ENCODE measurements at places on chromosomes 1 and 21. TPM values are rescaled to one million over a fixed set of nuclear protein-coding genes. Genes with fewer than 3 reads are reported as not detected.

- H3K4me1 ChIP-seq: no peaks in the 10 kb centered on the region
- no peak overlapping the region for H3K4me3 ChIP-seq
- no peaks in the 10 kb centered on the region for H3K27me3 ChIP-seq
- no peak overlapping the region for H3K27ac ChIP-seq
- no peak for DNase-seq
Observed at GRCh38 chr1:180974236-180974635, 48.4 kb downstream of the STX6 start.

GRCh38 chr1:22196041-22196440 is 53.1 kb upstream of the WNT4 start:
- H3K27me3 ChIP-seq: no peaks in the 10 kb centered on the region
- no peak for DNase-seq
- no peaks in the 10 kb centered on the region for H3K4me1 ChIP-seq
- H3K36me3 ChIP-seq: no peaks in the 10 kb centered on the region

DNA sequence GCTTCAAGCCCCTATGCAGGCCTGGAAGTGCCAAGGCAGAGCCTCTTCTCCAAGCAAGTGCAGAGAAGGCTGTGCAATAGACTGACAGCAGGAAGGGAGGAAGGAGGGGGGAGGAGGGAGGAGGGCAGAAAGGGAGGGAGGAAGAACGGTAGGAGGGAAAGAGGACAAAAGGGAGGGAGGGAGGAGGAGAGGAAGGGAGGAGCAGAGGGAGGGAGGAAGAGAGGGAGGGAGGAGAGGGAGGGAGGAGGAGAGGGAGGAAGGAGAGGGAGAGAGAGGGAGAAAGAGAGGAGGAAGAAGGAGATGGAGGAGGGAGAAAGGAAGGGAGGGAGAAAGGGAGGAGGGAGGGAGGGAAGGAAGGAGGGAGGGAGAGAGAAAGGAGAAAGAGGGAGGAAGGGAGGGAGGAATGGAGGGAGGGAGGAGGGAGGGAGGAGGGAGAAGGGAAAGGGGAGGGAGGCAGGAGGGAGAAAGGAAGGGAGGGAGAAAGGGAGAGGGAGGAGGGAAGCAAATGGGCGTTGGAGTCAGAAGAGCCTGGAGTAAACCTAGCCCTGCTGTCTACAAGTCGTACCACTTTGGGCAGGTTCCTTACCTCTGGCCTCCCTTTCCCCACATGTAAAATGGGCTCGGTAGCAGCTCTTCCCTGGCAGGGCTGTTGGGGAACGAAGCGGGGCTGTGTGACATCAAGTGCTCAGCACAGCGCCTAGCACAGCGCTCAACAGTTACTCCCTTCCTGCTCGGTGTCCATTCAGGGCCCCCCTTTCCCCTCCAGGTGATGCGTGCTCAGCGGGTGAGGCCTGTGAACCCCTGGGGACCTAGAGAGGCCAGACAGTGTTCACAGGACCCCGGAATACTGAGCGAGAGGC is 244.6 kb downstream of the NPHP4 start:
- H3K4me1 ChIP-seq: no peaks in the 10 kb centered on the region
- no peaks in the 10 kb centered on the region for H3K27me3 ChIP-seq
- no peak for DNase-seq
- no peak overlapping the region for H3K4me3 ChIP-seq
- no peaks in the 10 kb centered on the region for H3K36me3 ChIP-seq
- H3K27ac ChIP-seq: no peak overlapping the region

- H3K4me1 ChIP-seq: no peaks in the 10 kb centered on the region
- no peak within 1 kb of the TSS for H3K4me3 ChIP-seq
- no peaks in the 10 kb centered on the region for H3K36me3 ChIP-seq
- DNase-seq: no peak
Observed at GRCh38 chr1:22001409-22001808, at the start of gene CELA3A. CELA3A (plus strand) TSS chr1:22001657; CDS start chr1:22001675, 18 bp downstream.

GRCh38 chr1:112386731-112387346 is 9.2 kb upstream of the CTTNBP2NL start:
- H3K27me3 ChIP-seq: no peaks in the 10 kb centered on the region
- H3K36me3 ChIP-seq: no peaks in the 10 kb centered on the region
- DNase-seq: no peak

- H3K36me3 ChIP-seq: no peaks in the 10 kb centered on the region
- no peak for DNase-seq
- no peaks in the 10 kb centered on the region for H3K27me3 ChIP-seq
- H3K27ac ChIP-seq: no peak overlapping the region
Observed at GRCh38 chr1:176058686-176059085, 148.4 kb downstream of the COP1 start.

DNA sequence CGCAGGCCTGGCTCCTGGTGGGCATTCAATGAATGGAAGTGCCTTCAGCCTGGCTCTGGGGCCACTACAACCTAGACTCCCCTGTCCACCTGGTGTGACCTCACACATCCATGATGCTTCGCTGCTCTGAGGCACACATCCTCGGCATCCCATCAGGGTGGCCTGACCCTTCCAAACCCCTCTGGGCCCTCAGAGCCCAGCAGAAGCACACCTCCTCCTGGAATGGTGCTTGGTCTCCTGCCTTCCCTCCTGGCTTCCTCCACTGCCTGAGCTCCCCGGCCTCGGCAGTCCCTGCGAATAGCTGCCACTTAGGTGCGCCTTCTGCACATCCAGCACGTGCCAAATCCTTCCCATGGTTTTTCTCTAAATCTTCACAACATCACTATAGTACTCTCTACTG is 133.8 kb downstream of the GLIS1 start:
- DNase-seq: no peak
- H3K27ac ChIP-seq: no peak overlapping the region
- no peaks in the 10 kb centered on the region for H3K36me3 ChIP-seq
- H3K4me1 ChIP-seq: 0 out of 2 replicates have a peak, but pooled peaks cover 5% of the 10 kb centered on the region
- H3K27me3 ChIP-seq: no peaks in the 10 kb centered on the region

DNA sequence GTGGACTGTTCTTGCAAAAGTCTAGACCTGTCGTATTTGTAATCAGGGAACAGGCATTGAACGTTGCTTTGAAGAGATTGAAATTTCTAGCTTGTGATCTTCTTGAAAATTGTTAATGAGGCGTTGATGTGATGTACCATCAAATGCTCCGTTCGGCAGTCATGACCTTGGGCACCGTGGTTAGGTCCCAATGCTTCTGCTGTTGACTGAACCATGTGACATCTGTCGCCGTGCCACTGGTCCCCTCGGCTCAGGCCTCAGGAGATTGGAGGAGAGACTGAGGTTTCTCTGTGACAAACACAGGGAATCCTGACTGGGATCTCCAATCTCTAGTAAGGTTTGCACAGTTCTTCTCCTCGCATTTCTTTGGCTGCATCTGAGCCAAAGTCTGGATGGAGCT is 18.1 kb upstream of the KCNAB2 start:
- no peaks in the 10 kb centered on the region for H3K27me3 ChIP-seq
- no peaks in the 10 kb centered on the region for H3K4me1 ChIP-seq
- DNase-seq: no peak
- no peak overlapping the region for H3K27ac ChIP-seq
- H3K4me3 ChIP-seq: no peak overlapping the region
- no peaks in the 10 kb centered on the region for H3K36me3 ChIP-seq

GRCh38 chr21:41445465-41445862 is 19.4 kb downstream of the MX1 start:
- no peak overlapping the region for H3K4me3 ChIP-seq
- H3K27ac ChIP-seq: no peak overlapping the region
- H3K36me3 ChIP-seq: no peaks in the 10 kb centered on the region
- no peaks in the 10 kb centered on the region for H3K27me3 ChIP-seq
- no peaks in the 10 kb centered on the region for H3K4me1 ChIP-seq
- no peak for DNase-seq

DNA sequence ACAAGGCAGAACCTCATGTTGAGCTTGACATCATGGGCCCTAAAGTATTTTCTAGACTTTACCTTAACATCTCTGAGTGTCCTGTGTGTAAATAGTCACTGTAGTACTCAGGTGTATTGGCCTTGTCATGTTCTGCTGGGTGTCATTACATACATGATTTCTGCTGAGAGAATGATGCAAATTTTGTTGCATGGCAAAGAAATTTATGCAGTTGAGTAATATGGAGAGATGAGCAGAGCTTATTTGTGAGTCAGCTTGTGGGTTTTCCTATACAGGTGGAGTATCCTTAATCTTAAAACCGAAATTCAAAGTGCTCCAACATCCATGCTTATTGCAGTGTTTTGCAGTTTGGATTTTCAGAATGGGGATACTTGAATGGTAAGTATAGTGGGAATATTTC is 36.6 kb downstream of the RGL1 start:
- no peak for DNase-seq
- H3K4me1 ChIP-seq: no peaks in the 10 kb centered on the region

DNA sequence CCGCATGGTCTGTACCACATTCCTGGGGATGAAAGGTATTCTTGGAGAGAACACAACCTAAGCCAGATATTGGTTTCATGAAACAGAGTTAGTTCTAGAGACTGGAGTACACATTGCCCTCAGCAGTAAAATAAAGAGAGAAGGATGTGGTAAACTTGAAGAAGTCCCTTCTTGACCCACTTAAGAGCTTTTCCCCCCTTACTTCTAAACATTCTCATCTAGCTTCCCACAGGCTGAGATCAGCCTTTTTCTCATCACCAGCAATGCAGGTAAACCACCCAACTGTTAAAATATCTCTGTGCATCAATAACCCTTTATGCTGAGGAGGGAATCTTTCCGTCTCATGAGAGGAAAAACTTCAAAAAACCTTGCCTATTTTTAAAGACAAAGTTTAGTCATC is 62.6 kb downstream of the SUSD4 start:
- H3K4me3 ChIP-seq: no peak overlapping the region
- H3K36me3 ChIP-seq: no peaks in the 10 kb centered on the region
- no peak for DNase-seq
- no peak overlapping the region for H3K27ac ChIP-seq
- no peaks in the 10 kb centered on the region for H3K4me1 ChIP-seq

- H3K27me3 ChIP-seq: no peaks in the 10 kb centered on the region
- 0 out of 2 replicates have a peak overlapping the region, but pooled peaks have one; percentile 17 for H3K27ac ChIP-seq
- DNase-seq: no peak
Observed at GRCh38 chr1:225771661-225772322, 5.8 kb upstream of the SRP9 start.

- peak; percentile 83 for DNase-seq
- no peaks in the 10 kb centered on the region for H3K4me1 ChIP-seq
- H3K4me3 ChIP-seq: no peak overlapping the region
- H3K27ac ChIP-seq: no peak overlapping the region
- H3K36me3 ChIP-seq: no peaks in the 10 kb centered on the region
Observed at GRCh38 chr1:175757381-175758015, 14.1 kb upstream of the TNR start.

DNA sequence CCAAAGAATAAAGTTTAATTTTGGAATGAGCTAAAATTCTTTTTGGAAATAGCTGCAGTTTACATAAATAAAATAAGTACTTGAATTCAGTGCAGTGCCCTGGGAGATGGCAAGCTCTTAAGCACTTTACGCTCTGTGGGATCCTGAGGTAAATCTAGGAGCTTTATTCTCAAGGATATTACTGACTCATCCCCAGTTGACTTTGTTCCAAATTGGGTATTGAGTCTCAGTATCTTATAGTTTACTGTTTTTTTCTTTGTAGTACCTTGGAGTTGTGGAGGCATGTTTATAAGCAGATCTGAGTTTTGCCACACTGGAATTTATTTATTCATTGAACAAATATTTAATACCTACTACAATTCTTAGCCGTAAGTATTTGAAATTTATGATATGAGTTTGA is 27.4 kb upstream of the HRNR start:
- H3K27ac ChIP-seq: no peak overlapping the region
- H3K4me1 ChIP-seq: no peaks in the 10 kb centered on the region
- DNase-seq: no peak
- H3K27me3 ChIP-seq: no peaks in the 10 kb centered on the region

GRCh38 chr1:44012941-44013609 is 18.2 kb downstream of the SLC6A9 start:
- H3K36me3 ChIP-seq: no peaks in the 10 kb centered on the region
- no peak overlapping the region for H3K4me3 ChIP-seq
- no peak for DNase-seq
- no peaks in the 10 kb centered on the region for H3K27me3 ChIP-seq
- no peak overlapping the region for H3K27ac ChIP-seq

DNA sequence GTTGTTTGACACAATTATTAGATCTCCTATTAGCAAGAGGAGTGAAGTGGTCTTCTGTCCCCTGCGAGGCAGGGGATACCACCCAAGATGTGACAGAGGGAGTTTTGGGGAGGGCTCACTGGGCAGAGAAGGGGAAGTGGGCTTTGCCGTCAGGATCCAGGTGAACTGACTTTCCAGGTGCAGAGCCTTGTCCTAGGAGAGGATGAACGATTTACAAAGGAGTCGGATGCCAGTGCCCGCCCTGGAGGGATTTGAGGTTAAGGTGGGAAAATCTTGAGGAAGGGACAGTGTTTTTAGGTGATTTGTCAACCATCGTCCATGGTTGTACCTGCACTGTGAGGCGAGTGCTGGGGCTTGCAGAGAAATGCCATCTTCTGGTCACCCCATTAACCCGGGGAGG is 201.0 kb downstream of the CAMTA1 start:
- no peak overlapping the region for H3K4me3 ChIP-seq
- H3K27me3 ChIP-seq: no peaks in the 10 kb centered on the region
- H3K36me3 ChIP-seq: no peaks in the 10 kb centered on the region
- DNase-seq: no peak
- no peaks in the 10 kb centered on the region for H3K4me1 ChIP-seq

DNA sequence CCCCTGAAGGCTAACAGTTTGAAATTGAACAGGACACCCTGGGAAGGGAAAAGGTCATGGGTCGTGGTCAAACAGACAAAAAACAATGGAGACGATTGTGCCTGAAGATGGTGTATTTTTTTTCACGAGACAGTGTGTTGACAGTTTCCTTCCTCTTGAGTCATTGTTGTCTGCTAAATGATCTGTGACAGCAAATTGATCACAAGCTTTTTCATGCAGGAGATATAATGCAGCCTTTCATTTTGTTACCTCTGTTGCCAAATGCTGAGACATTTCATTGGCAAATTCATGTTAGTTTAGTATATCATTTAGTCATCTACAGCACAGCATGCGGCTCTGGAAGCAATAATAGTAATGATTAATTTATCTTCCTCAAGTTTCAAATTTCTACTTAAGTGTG is 27.7 kb downstream of the UBE2U start:
- H3K4me1 ChIP-seq: no peaks in the 10 kb centered on the region
- DNase-seq: no peak
- H3K27ac ChIP-seq: no peak overlapping the region

DNA sequence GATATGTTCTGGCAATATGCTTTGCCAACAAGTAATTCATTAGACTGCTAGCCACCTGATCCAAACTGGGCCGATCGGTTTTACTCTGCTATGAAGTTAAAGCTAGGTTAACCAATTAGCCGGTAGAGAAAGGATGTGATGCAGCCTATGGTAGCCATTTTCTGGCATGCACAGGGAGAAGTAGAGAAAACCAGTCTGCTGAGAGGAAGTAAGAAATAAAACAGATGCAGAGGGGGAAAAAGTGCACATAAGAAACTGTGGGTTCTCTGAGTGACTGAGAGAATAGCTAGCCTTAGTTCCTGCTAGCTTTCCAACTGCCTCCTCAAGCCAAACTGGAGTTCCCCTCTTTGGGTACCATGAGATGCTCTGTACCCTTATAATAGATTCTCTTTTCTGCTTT is 52.8 kb downstream of the ARID4B start:
- no peak overlapping the region for H3K27ac ChIP-seq
- DNase-seq: no peak
- H3K36me3 ChIP-seq: no peaks in the 10 kb centered on the region
- H3K4me1 ChIP-seq: peaks cover 41% of the 10 kb centered on the region
- no peaks in the 10 kb centered on the region for H3K27me3 ChIP-seq

PPM1J gene
- 22.4 TPM for total RNA-seq

IL12RB2 gene
- total RNA-seq: 0.31 TPM

LMX1A gene
- total RNA-seq: not detected

KRTAP12-2 gene
- total RNA-seq: not detected

S100A11 gene
- 78.6 TPM for total RNA-seq

DYRK3 gene
- total RNA-seq: 9.5 TPM

LCE1C gene
- not detected for total RNA-seq

ALG14 gene
- total RNA-seq: 0.70 TPM

MRAP gene
- total RNA-seq: not detected

CRP gene
- not detected for total RNA-seq
